ENCODE measurements at places on chromosomes 16 and 17. TPM values are rescaled to one million over a fixed set of nuclear protein-coding genes. Genes with fewer than 3 reads are reported as not detected.

GNG13 gene
- not detected for total RNA-seq

CFAP52 gene
- not detected for total RNA-seq

ABCC12 gene
- total RNA-seq, result not detected

PRSS33 gene
- total RNA-seq, result not detected

HES7 gene
- 0.52 TPM for total RNA-seq

EPOP gene
- total RNA-seq, result 1.5 TPM

ADAP2 gene
- total RNA-seq, result 23.3 TPM

HEATR9 gene
- 0.37 TPM for total RNA-seq

PLEKHG4 gene
- 28.5 TPM for total RNA-seq

CCDC40 gene
- total RNA-seq, result 8.4 TPM

TBX2 gene
- 104 TPM for total RNA-seq

NOL3 gene
- total RNA-seq, result 36.7 TPM

EVI2A gene
- 30.9 TPM for total RNA-seq

- DNase-seq, result no peak
Observed at GRCh38 chr16:67105881-67106280, 3.9 kb upstream of the PHAF1 start.

GRCh38 chr17:42210046-42210445 lies 15.8 kb upstream of the GHDC start:
- DNase-seq, result no peak

- DNase-seq, result peak; percentile 60
Observed at GRCh38 chr17:73397856-73398540, 86.2 kb upstream of the CDC42EP4 start.

- DNase-seq, result no peak
Observed at GRCh38 chr17:31702041-31702440, 157.0 kb downstream of the COPRS start.

DNA sequence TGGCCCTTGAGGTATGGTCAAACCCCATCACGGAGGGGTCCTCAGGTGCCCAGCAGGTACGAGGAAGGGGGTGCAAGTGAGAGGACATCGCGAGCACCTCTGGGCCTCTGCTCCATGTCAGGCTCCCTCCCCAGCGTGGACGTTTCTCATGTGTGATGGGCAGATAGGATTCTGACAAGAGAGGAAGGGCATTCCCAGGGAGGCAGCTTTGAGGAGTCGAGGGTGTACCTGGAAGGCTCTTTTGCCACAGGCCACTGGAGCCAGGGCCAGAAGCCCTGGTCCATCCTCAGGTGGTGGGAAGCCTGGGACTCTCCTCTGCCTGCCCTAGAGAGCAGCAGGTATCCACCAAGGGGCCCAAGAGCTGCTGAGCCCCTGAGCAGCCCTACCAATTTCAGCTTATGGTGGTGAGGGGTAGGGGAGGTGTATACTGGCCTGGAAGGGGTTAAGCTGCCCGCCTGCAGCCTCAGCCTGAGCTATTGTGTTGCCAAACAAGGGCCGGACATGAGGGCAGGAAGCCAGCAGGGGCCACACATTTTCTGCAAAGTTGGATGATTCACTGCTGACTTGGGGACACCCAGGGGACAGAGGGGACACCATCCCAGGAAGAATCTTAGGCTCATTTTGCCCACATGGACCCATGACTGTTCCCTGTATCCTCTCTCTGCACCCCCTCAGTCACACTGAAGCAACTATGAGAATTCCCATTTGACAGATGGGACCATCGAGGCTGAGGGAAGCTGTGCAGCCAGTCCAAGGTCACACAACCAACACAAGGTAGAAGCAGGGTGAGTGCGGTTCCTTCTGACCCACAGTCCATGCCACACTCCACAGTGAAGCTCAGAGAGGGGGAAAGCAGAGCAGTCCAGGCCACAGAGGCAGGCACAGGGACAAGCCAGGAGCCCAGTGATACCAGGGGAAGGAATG lies 1.7 kb downstream of the CDH5 start:
- DNase-seq, result peak; percentile 61

GRCh38 chr17:50356418-50356817 lies 10.5 kb downstream of the XYLT2 start:
- no peak for DNase-seq

DNA sequence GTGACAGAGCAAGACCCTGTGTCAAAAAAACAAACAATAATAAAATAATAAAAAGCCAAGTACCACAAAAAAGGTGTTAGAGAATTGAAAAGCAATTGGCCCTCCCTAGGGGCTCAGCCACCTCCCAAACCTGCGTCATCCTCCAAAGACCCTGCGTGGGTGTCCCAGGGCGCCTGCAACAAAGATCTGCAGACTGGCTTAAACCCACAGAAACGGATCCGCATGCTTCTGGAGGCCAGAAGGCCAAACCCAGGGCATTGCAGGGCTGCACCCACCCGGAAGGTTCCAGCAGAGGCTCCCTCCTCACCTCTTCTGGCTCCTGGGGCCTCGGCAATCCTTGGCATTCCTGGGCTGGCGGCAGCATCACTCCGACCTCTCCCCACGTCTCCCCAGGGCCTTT lies 1.5 kb downstream of the ENPP7 start:
- no peak for DNase-seq

- no peak for DNase-seq
Observed at GRCh38 chr17:60359415-60359814, 32.5 kb downstream of the USP32 start.

DNA sequence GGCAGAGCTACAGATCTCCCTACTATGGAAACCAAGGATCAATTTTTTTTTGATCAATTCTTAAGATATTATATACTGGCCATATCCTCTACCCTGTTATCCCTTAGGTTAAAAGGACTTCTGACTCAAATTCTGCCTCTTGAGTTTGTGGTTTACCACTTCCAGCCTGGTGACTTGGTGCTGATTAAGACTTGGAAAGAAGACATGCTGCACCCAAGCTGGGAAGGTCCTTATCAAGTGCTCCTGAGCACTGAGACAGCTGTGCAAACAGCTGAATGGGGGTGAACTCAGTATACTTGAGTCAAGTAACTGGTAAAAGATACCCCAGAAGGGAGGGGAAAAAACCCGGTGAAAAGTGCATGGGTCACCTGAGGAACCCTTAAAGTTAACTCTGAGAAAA lies 20.5 kb upstream of the SPACA3 start:
- no peak for DNase-seq

DNA sequence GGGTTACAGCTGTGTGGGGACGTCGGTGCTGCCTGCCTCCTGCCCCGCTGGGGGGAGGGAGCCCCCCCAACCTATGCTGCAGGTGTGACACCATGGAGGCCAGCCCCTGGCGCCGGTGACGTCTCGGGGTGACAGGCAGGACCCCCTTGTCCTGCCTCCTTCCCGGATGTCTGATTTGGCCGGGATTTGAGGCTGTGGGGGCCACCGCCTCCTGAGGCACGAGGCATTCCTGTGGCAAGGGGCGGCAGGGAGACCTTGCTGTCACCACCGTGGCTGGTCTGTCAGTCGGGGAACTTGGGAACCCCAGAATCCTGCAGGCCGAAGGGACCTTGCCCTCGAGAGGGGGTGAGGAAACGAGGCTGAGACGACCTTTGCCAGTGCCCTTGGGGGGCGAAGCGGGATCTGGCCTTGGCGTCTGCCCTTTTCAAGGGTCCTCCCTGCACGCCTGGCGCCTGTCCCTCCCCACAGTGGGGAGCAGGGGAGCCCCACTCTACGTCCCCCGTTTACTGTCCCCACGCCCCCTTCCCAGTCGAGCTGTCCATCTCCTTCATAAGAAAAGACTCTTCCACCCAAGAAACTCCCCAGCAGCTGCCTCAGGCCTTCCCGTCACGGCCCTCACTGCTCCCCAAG lies 74.4 kb downstream of the METRNL start:
- peak; percentile 74 for DNase-seq

- no peak for DNase-seq
Observed at GRCh38 chr17:35294756-35295155, 51.9 kb downstream of the SLFN5 start.

DNA sequence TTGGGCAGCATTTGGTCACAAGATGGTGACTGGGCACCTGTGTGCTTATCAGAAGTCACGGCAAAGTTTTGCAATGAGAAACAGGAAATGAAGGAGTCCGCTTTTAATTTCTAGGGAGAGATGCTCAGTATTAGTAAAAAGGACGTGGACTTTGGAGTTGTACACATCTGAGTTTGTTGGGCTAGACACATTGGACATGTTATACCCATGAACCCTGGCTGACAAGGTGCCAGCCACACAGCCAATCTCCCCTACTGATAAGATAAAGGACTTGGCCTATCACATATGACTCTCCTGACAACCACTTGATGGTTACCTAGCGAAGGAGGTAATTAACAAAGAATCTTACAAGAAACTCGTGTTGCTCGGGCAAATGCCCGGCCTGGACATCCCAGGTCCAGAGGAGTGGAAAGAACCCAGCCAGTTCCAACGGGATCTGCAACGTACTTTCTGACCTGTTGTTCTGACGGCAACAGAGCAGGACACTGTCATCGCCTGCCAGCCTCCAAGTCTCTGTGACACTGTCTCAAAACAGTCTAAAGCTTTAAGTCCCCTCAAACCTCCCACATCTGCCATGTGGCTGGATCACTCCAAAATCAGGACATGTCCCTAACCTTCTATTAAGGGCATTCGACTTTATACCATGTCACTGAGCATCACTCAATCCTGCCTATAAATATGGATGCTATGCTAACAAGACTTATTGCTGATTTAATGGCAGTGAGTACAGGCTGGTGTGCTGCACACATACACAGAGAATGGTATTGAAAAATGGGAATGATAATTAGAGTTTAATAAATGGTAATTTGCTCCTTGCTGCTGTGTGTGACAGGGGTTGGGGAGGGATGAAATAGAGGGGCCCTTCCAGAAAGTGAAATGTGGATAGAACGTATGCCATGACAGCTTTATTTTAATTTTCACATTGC lies 47.6 kb upstream of the LYRM9 start:
- no peak for DNase-seq

DNA sequence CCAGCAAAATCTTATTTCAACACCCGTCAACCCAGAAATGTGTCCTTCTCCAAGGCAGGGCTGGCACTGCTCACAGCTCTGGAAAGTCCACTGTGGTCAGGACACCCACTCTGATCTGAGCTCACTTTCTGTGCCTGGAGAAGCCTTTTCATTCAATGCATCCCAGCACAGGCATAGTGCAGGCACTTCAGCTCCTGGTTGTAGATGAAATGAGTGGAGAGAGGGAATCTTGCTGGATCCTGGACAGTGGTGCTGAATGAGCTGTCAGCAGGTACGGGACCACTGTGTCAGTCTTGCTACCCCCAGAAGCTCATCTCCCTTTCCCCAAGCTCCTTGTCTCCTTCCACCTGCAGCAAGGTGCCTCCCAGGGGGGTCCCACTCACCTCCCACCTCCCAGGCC lies 86.1 kb upstream of the SALL1 start:
- no peak for DNase-seq

- no peak for DNase-seq
Observed at GRCh38 chr17:21036361-21036881, 6.4 kb downstream of the USP22 start.

DNA sequence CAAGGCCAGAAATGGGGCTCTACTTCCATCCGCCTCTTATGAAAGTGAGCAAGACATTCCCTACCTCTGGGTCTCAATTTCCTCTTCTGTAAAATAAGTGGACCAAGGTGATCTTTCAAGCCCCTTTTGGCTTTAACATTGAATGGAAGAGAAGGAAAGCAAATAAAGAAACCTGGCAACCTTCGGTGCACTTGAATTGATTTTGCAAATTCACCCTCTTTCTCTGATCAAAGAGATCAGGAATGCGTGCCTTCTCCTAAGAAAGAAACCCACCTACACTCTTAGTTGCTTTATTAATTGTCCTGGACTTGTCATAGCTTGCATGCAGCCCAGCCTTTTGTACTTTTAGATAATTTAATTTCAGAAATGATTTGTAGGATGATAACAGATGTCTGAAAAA lies 3.0 kb downstream of the MSI2 start:
- DNase-seq, result no peak

GRCh38 chr17:1002771-1003555 lies 6.0 kb downstream of the TIMM22 start:
- DNase-seq, result peak; percentile 64

DNA sequence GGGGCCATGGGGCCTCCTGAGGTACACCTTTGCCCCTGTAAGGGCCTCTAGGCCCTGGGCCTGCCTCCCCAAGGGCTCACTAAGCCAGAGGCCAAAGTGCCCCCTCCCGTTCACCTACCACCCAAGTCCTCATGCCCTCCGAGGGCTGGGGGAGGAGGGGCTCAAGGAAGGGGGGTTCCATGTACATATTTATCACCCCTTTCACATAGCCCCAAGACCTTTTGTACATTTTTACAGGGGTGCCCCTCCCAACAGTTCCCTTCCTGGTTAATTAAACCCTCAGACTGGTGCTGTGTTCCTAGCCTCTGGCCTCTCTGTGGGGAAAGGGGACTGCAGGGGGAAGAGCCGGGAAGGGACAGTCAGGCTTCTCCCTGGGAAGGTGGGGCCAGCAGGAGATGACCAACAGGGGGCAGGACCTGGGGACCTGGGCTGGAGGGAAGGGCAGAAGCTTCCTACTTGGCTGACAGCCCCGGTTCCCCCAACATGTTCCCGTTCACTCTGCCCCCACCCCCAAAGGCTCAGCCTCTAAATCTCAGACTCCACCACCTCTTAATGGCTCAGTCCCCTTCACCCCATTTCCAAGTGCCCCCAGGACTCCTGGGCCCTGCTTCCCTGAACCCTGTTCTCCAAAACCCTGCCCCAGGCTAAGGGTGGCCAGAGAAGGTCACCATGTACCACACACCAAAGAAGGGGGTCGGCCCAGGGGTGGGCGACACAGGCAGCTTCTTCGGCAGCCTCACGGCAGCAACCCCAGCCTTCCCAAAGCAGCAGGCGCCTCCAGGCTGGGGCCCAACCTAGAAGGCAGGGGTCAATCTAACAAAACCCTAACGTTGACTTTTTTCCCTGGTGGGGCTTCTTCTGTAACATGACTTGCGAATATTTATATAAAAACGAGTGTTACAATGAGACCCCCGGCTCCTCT lies 11.9 kb downstream of the FBRS start:
- DNase-seq, result no peak

GRCh38 chr16:89076159-89076558 lies 17.5 kb upstream of the ACSF3 start:
- DNase-seq, result no peak

DNA sequence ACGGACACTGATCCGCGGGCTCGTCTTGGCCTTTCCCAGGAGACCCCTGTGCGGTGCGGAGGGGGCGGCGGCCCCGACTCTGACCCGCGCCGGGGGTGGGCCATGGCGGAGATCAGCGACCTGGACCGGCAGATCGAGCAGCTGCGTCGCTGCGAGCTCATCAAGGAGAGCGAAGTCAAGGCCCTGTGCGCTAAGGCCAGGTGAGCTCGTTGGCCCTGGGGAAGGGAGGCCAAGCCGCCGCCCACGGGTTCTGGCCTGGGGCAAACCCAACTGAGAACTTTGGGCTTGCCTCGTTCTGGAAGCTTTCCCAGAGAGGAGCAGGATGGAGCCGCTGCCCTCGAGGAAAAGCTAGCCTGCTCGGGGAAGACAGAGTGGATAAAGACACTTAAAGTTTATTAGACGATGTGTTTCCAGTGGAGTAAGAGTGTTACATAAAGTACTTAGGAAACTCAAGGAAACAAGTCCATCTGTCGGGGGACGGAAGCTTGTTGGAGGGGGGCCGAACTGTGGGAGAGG lies 540 bp downstream of the PPP4C start:
- DNase-seq, result peak; percentile 81
